ENCODE measurements at places on chromosomes 1 and 21.

DNA sequence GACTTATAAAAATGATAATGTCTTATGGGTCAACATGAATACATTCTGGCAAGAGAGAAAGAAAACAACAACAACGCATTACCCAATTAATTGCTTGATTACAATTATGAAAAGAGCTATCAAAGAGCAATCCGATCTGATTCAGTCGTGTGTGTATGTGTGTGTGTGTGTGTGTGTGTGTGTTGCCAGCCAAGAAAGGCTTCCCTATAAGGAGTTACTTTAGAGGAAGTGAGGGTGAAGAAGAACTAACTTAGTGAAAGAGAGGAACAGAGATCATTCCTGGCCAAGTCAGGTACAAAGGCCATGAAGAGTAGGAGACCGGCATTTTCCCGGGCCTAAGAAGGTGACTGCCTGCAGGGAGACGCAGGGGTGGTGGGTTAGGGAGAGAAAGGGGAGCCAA is 9.4 kb downstream of the TMEM35B start:
- DNase-seq = no peak

GRCh38 chr1:153548722-153549688 is at the start of gene S100A3:
S100A3 (minus strand) TSS chr1:153549258; CDS start chr1:153548485, 773 bp downstream.
- DNase-seq = no peak

GRCh38 chr1:98045211-98045766 is 124.5 kb upstream of the DPYD start:
- DNase-seq = no peak

DNA sequence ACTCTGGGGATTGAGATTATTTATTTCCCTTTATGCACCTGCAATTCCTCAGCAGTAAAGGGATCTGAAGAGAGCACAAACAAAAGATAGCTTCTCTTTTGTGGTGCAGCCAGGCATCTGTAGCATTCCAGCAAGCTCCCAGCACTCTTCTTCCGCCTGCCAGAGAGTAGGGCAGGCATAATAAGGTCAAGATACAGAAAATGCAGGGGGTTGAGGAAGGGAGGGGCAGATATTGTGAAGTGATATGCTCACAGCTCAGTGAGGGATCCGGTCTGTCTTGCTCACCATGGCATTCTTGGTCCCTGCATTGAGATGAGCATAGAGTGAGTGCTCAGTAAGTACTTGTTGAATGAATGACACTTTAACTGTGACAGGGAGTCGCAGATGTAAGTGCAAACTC is 23.9 kb downstream of the FASLG start:
- DNase-seq = no peak

GRCh38 chr1:35718492-35719336 is at the start of gene C1orf216:
C1orf216 (minus strand) TSS chr1:35718884; CDS start chr1:35716321, 2,563 bp downstream.
- peak; percentile 70 for DNase-seq

- no peak for DNase-seq
Measured at GRCh38 chr1:9009438-9010370, 16.5 kb downstream of the SLC2A7 start.

DNA sequence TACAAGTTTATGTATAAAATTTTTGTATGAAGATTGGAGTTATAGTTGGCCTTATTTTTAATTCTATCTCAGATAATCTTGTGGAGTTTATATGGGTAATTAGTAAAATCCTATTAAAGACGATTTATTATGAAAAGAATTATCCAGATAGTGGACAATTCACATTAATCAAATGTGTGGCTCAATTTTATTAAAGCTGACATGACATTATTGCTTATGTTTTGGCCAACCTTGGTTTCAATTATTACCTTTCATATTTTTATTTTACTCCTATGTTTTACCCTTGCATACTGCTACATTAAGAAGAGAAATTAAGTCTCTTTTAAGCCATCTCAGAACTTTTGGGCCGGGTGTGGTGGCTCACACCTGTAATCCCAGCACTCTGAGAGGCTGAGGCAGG is 110.0 kb downstream of the ITSN1 start:
- no peak for DNase-seq

DNA sequence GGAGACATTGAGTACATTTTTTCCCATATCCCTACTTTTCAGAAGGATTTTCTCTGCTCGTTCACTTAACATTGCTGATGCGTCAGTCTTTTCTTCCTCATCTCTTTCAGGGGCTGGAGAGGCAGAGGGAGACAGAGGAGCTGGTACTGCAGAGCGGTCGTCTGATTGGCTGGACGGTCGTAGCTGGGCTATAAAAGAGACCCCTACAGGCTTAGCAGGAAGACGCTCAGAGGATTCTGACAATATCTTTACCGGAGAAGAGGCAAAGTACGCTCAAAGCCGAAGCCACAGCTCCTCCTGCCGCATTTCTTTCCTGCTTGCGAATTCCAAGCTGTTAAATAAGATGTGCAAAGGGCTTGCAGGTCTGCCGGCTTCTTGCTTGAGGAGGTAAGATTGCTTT is at the start of gene RGS4:
TSS of gene RGS4 (plus strand) at position 220 of the 400 bp plus-strand sequence. CDS start at position 344, 124 bp downstream.
- no peak for DNase-seq

- no peak for DNase-seq
Measured at GRCh38 chr1:234963904-234964702, 164.5 kb downstream of the TOMM20 start.

GRCh38 chr1:197178998-197179397 is 32.5 kb upstream of the ASPM start:
- no peak for DNase-seq

GRCh38 chr1:154272999-154273563 is 652 bp downstream of the HAX1 start:
- DNase-seq = no peak

GRCh38 chr1:218165701-218166114 is 119.4 kb upstream of the RRP15 start:
- no peak for DNase-seq

DNA sequence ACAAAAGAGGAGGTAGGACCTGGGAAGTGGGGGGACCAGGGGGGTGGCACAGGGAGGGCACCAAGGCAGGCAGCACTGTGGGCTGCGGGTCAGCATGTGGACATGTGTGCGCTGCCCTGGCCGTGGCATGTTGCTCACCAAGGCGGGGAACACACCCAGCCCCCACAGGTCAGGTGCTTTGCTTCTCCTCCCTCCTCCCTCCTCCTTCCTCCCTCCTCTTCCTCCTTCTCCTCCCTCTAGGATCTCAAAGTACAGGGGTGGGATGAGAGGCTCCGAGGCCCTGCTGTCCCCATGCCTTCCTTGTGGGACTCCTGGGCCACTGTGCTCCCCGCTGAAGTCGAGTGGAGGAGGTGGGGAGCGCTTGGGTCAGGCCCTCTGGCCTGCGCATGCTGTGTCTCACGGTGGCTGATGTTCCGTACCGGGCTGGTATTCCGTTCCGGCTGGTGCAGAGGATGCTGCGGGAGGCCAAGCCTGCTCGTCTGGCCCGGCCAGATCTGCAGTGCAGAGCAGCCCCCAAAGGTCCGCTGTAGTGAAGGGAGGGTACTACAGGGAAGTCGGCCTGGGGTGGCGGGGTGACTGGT is 26.6 kb downstream of the SPSB1 start:
- no peak for DNase-seq

- DNase-seq = no peak
Measured at GRCh38 chr1:64960731-64961130, 5.6 kb downstream of the JAK1 start.
